ENCODE measurements at places on chromosomes 6 and 20.

DNA sequence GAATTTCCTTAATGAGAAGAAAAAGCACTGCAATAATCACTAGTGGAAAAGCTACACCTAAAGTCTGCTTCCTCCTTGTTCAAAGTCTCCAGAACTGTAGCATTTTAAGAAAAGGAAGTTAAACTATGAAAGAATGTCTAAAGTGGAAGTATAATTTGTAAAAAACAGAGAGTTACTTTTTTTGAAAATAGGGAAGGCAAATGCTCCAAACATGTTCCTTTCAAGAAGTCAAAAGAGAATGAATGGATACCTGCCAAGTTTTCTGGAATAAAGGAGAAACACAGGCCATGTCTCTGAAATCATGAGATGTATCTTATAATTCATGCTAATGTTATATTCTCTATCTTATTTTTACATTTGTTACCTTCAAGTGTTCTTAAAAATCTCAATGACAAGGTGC lies 60.7 kb upstream of the ADGRG6 start:
- DNase-seq: no peak

DNA sequence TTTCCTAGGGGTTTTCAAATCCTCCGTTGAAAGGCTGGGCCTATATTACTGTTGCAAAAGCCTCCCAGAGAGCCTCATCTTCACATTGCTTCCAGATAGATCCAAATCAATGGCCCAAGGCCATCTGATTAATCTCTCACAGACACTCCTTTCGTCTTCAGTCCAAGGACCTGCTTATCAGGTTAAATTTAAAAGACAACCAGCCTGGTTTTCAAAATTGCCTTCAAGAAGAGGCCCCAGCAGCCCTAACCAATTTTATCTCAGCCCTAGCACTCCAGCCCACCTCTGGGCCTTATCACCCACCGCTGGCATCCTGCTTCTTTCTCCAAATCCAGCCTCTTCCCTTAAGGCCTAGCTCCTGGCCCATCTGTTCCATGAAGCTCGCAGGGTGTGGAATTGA lies 15.5 kb upstream of the CCND3 start:
- DNase-seq: no peak

GRCh38 chr6:37727996-37728395 lies 30.3 kb upstream of the MDGA1 start:
- DNase-seq: no peak

DNA sequence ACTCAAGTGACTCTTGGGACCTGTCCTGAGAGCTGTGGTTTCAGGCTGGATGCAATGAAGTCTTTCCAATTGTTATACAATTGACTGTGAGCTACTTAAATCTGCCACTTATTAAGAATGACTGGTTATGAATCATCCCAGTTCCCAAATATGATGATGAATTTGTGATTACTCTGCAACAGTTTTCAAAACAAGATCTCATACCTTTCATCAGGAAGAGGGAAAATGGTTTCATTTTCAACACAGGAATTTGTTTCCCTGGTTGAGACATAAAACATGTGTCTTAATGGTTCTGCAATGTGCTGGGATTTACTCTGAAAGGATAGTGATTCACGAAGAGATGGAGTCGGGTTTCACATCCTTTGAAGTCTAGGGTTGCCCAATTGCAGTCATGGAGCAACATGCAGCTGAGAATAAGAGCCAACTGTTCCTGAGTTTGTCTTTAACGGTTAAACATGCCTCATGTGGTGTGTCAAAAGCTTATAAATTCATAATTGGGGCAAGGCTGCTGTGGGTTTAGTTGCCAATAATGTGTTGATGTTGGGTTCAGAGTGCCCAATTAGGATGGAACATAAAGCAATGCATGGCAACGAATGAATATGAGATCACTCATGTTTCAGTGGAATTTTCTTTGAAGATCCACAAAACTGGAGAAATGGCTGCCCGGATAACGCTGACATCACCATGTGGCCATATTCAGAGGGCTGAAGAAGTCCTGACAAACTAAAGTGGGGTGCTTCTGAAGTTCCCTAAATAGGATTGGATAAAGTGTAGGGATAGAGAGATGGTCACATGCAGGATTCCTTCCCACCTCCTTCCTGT lies 41.0 kb downstream of the CYP24A1 start:
- peak; percentile 98 for DNase-seq

DNA sequence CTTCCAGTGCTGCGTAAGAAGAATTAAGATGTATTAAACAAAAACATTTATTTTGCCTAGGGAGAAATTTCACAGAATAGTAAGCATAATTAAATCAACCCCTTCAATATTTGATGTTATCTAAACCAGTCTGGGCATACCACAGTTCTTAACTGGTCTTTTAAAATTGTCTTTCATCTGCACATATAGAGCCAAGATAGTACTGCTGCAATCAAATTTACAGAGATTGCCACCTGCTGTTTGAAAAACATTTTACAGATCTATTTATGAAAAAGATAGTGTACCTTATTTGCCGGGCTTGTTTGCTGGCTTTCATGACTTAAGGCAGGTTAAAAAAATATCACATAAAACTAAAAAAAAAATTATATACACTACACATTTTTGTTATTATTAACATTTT lies 323.2 kb downstream of the ADGRB3 start:
- DNase-seq: peak; percentile 4

GRCh38 chr20:49635166-49635565 lies 67.2 kb upstream of the PTGIS start:
- DNase-seq: no peak

DNA sequence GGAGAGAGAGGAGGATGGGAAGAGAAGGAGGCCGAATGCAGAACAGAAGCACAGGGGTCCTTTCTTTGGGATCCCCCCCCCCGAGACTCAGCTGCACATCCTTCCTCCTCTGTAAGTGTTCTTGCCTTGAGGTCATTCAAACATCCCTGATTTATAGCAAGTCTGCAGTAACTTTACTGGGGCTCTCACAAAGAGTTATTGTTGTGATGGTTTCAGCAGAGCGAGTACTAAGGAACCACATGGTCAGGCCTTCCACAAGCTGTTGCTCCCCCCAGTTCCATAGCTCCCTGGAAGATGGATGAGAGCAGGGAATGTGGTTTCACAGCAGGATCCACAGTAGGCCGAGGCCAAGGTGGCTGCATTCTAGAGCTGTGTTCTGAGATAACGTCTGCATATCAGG lies 351.4 kb upstream of the CDH4 start:
- DNase-seq: no peak

DNA sequence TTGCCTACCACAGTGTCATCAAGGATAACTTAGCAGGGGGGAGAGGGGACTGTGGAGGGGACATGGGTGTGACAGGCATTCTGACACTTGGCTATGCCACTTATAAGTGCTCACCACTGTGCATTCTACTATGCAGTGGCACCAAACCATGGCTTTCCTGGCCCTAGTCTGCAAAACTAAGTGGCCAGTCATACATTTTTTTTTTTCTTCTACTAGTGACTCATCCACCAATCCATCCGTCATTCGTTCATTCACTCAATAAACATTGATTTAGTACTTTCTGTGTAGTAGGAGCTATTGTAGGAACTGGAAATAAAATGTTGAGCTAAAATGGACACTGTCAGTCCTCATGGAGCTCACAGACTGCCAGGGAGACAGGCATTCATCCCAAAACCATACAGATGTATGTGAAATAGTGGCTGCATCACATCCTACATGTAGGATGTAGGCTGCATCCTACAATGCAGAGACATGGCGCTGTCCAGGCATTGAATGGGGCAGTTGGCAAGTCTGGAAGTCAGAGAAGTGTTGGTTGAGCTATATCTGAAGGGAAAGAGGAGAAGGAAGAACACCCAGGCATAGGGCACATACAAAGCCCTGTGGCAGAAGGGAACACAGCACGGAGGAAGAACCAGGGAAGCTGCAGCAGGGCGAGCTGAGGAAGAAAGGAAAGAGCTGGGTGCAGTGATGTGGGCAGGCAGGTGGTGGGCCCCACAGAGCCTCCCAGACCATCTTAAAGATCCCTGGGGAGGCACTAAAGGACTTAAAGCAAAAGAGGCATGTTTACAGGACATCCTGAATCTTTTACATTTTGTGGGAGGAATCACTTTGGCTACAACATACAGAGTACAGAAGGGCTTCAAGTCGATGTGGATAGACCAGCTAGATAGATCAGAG lies 224.4 kb downstream of the UST start:
- no peak for DNase-seq

DNA sequence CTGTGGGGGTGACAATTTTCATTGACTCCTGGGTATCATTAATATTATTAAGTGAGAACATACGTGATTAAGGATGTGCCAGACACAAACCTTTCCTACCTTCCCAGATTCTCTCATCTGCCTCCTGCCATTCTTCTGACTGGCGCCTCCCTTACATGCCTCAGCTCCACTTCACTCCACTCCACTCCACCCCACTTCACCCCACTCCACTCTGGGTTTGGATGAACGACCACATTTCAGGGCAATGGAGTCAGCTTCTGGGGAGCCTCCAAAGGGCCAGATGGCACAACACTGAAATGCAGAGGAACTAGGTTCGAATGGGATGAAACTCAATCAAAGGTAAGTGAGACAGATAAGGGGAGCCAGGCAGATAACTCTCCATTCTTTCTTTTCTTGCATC lies 40.5 kb upstream of the LRRC1 start:
- DNase-seq: no peak

DNA sequence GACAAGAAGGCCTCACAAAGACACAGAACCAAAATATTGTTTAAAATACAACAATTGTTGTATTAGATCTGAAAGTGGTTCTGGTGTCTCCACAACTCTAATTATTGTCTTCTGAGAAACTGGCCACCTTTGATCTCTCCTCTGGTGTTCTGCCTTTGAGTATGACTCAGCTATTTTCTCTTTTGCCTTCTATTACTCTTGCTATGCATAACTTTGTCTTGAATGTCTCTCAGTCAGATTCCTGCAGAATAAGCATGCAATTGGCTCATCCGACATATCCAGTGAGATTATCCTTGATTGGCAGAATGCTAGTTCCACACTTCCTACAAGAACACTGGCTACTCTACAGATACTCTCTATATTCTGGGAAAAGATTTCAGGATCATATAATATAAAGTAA lies 14.3 kb upstream of the EPM2A start:
- DNase-seq: no peak

- no peak for DNase-seq
These were observed 153.5 kb upstream of the STMND1 start for GRCh38 chr6:16948396-16948795.

- no peak for DNase-seq
These were observed 6.1 kb upstream of the TBX18 start for GRCh38 chr6:84770521-84770920.

Data from retinal pigment epithelial cell (primary cell).